ENCODE measurements at places on chromosomes 7 and 10.

GRCh38 chr7:131568970-131569369 is 12.5 kb upstream of the PODXL start:
- DNase-seq: no peak

- DNase-seq: no peak
Observed at GRCh38 chr10:103897241-103897774, 20.7 kb downstream of the STN1 start.

GRCh38 chr10:9547936-9548904 is 1469.5 kb upstream of the CELF2 start:
- no peak for DNase-seq

- no peak for DNase-seq
Observed at GRCh38 chr10:59075576-59075975, 100.9 kb upstream of the PHYHIPL start.

DNA sequence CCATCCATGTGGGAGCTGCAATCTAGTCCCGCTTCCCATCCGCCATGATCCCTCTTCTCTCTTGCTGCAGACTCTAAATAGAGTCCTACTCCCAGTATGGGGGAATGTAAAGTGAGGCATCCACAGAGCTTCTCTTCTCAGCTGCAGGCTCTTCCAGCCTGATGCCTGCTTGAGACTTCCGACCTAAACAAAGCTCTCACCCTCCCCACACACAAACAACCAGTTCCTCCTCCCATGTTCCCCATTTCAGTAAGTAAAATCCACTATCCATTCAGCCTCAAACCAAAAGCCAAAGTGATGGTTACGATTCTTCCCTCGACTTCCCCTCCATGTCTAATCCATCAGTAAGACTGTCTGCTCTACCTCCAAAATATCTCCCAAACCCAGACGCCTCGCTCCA is 108.2 kb upstream of the NFE2L3 start:
- DNase-seq: no peak

Data from NCI-H2081 (cell line).